ENCODE measurements at places on chromosomes 11 and 22. TPM values are rescaled to one million over a fixed set of nuclear protein-coding genes. Genes with fewer than 3 reads are reported as not detected.

ACRV1 gene
- total RNA-seq = not detected

CDC42BPG gene
- total RNA-seq = 0.42 TPM

ART1 gene
- total RNA-seq = 0.22 TPM

CRYAB gene
- 8,011 TPM for total RNA-seq

FLRT1 gene
- total RNA-seq = 0.18 TPM

CARNS1 gene
- total RNA-seq = 22.5 TPM

GRCh38 chr11:117217141-117218084 is 14.5 kb downstream of the PCSK7 start:
- peak; percentile 7 for DNase-seq

GRCh38 chr11:67663532-67664212 is 10.8 kb downstream of the ALDH3B2 start:
- DNase-seq = no peak

- DNase-seq = no peak
Observed at GRCh38 chr11:64932324-64932723, 3.4 kb downstream of the GPHA2 start.

DNA sequence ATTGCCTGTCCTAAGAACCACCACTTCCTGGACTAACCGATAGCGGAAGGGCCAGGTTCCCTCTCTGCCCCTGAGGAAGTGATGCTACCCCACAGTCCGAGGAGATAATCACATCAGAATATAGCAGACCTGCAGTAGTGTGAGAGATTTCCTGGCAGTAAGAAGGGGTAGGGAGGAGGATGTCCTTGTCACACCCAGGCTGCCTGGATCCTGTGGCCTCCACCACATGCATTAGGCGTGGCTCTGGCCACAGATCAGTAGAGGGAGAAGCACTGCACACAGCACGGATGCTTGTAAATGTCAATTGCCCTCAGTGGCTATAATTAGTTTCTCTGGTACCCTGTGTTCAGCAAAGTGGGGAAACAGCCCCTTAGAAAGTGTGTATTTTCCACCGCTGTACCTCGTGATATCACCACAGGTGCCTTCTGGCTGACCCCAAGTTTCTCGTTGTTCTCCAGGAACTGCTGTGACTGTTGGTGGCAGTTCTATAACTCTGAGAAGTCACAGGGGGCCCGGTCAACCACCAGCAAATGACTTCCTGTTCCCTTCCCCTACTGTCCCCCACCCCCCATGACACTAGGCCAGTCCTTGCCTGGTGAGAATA is 61.8 kb downstream of the UBASH3B start:
- no peak for DNase-seq

DNA sequence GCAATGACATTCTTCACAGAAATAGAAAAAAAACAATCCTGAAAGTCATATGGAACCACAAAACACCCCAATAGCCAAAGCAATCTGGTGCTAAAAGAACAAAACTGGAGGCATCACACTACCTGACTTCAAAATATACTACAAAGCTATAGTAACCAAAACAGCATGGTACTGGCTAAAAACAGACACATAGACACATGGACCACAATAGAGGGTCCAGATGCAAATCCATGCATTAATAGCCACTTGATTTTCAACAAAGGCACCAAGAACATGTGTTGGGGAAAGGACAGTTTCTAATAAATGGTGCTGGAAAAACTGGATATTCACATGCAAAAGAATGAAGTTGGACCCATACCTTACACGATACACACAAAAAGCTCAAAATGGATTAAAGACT is 27.9 kb upstream of the SMIM38 start:
- no peak for DNase-seq

- DNase-seq = no peak
Observed at GRCh38 chr11:62120001-62120400, 3.8 kb upstream of the INCENP start.

- no peak for DNase-seq
Observed at GRCh38 chr22:41092847-41093411, 537 bp downstream of the EP300 start.

DNA sequence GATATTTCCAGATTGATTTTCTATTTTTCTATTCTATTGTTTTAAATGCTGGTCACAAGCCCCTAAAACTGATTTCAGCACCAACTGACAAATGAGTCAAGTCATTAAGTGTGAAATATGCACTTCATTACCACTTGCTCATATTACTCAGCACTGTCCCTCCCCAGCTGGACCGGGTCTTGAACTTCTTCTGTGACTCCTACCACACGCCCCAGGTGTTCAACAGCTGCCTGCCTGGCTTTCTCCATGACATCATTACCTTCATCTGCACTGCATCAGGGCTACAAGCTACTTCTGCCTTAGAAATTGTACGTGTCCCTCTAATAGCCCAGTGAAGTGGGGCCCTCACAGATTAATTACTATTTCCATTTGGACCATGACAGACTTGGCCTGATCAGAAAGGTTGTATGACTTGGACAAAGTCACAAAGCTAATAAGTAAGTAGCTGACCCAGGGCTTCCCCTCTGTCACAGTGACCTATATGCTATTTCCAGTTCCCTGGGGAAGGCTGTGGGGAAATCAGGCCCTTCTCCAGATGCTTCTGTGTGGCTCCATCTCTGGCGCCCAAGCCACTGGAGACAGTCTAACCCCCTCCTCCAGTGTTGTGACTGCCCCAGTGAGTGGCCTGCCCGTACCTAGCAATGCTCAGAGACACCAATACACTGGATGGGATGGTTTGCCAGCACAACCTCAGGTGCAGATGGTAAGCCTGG is 18.1 kb downstream of the TBC1D10A start:
- DNase-seq = no peak

- DNase-seq = no peak
Observed at GRCh38 chr11:10118865-10119264, 175.2 kb downstream of the SBF2 start.

DNA sequence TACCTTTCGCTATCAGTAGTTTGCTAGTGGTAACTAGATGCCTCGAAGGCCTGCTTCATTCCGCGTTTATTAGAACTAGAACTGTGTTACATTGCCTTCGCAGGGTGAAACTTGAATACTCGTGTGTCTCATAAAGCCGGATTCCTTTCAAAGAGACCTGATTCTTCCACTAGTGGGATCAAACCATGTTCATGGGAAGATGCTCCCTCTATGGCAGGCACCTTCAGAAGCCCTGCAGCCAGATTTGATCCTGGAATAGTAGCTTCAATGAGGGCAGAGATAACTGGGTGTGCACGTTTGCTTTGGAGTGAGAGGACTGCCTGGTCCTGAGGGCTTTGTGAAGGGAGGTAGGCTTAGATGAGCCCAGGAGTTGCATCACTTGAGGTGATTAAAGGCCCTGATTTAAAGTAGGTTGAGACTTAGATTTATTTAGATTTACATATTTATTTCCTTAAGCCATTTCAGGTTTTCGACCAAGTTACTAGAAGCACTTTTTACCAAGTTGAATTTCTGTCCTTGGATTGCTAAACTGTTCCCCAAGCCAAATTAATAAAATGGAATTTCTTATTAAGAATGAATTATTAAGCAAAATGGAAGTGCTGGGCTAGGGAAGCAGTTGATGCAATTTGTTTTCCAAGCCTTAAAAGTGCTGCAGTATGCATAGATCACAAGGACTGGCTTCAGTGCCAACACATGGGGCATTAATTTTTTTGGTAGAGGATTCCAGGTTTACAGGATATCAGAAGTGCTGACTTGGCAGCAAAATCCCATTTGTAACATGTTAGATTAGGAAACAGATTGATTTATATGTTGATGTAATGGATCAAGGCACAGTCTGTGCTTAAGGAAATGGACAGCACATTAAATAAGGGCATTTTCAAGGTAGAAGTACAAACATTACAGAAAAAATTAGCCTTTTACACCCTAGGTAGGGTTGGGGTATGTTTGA is 32.9 kb downstream of the APLP2 start:
- no peak for DNase-seq
